Iris pigment epithelial cell (primary cell): ENCODE measurements at places on chromosomes 1 and 21.

- no peak for DNase-seq
Observed at GRCh38 chr1:152191260-152191659, 32.2 kb upstream of the RPTN start.

DNA sequence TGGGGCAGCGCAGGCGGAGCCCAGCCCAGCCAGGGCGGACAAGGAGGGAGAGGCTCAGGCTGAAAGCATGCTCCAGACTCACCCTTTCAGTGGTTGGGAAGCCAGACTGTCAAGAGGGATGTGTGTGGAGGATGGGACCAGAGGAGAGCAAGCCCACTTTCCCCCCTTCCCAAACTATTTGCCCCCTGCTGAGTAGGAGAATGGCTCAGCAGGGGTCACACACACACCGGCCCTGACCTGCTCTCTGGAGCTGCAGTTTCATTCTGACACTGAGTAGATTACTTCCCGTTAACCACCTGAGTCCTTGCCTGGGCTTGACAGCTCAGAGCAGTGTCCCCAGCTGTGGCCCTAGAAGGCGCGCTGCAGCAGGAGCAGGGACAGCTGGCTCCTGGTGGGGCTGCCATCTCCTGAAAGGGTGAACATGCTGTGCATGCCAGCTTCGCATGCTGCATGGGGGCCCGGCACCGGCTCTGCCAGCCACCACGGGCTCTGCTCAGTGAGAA lies 51.6 kb upstream of the CNTN2 start:
- no peak for DNase-seq

DNA sequence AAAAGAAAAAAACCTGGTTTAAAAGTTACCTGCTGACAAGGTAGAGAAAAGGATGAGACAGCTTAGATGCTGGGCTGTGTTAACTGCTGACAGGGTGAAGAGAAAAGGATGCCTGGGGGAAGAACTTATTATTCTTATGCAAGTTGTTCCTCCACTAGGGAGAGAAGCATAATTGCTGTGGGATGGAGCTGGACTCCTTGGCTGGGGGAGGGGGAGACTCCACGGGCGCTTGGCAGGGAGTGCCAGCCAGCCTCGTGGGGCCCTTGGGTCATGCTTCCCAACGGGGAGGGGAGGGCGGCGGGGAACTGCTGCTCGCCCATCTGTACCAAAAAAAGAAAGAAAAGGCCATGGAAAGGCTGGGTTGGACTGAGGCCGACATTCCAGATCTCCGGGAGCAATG lies 47.2 kb downstream of the SYCP1 start:
- no peak for DNase-seq

- peak; percentile 81 for DNase-seq
Observed at GRCh38 chr1:162846256-162847212, 14.4 kb downstream of the CCDC190 start.

DNA sequence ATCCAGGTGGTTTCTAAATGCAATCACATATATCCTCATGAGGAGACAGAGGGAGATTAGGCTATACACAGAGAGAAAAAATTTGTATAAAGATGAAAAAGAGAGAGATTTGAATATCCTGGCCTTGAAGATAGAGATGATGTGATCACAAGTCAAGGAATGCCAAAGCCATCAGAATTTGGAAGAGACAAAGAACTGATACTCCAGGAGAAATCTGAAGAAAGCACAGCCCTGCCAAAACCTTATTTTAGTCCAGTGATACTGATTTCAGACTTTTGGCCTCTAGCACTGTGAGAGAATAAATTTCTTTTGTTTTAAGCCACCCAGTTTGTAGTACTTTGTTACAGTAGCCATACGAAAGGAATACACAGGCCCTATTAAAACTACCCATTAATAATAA lies 33.4 kb downstream of the DOCK7 start:
- DNase-seq, result no peak

- DNase-seq, result no peak
Observed at GRCh38 chr21:14513804-14514203, 32.3 kb downstream of the SAMSN1 start.

GRCh38 chr1:78275906-78276685 lies 214.7 kb upstream of the PTGFR start:
- DNase-seq, result no peak

GRCh38 chr21:45420061-45421041 lies 15.4 kb downstream of the COL18A1 start:
- no peak for DNase-seq

- peak; percentile 47 for DNase-seq
Observed at GRCh38 chr1:55214934-55215193, 300 bp downstream of the USP24 start.

DNA sequence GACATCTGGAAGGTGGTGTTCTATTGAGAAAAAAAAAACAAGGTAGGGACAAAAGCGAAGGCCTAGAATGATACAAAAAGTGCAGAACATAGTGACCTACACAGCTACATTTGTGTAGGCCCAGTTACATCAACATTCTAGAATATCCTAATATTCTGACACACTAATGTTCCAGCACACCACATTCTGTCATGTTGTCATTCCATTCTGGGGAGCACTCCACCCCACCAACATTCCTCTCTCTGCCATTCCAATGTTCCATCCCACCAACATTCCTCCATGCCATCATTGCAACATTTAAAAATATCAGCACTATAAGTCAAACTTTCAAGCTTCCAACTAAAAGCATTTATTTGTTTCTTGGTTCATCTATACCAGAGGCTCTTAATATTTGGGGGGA lies 28.5 kb downstream of the COA7 start:
- DNase-seq, result peak; percentile 43

GRCh38 chr1:234972411-234973191 lies 156.0 kb downstream of the TOMM20 start:
- DNase-seq, result peak; percentile 41

GRCh38 chr1:231172411-231172810 lies 10.6 kb downstream of the TRIM67 start:
- no peak for DNase-seq

DNA sequence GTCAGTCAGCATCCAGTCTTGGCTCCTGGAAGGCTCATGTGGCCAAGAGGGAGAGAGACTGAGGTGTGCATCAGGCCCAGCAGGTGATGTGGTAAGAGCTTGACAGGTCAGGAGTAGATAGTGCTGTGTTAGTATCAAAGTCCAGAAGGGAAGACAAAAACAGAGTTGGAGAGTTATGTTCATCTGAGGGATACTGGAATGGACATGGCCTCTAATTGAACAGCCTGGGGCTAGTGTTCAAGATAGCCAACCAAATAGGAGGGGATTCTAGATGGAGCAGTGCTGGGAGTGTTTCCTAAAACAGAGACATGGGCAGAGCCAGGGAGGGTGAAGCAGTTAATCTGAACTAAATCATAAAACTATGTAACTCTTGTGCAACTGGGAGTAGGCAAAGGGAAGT lies 120.7 kb upstream of the MARK1 start:
- DNase-seq, result no peak

DNA sequence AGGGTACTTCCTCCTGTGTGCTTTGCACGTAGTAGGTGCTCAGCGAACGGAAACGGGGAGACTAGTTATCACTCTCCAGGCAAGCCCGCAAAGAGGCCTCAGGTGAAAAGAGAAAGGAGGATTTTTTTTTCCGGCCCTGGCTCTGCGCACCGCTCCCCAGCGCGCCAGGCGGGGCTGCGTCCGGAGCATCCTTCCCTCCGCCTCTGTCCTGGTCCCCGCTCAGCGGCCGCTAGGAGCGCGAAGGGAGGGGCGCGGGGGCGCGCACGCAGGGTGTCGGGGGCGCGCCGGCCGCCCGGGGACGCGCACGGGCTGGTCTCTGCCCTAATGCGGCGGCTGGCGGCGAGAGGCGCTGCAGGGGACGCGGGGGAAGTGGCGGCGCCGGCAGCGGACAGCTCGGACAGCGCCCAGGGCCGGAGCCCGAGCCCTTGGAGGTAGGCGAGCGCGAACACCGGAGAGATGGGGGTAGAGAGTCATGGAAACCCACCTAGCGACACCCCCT lies 42.3 kb upstream of the NFASC start:
- peak; percentile 28 for DNase-seq

DNA sequence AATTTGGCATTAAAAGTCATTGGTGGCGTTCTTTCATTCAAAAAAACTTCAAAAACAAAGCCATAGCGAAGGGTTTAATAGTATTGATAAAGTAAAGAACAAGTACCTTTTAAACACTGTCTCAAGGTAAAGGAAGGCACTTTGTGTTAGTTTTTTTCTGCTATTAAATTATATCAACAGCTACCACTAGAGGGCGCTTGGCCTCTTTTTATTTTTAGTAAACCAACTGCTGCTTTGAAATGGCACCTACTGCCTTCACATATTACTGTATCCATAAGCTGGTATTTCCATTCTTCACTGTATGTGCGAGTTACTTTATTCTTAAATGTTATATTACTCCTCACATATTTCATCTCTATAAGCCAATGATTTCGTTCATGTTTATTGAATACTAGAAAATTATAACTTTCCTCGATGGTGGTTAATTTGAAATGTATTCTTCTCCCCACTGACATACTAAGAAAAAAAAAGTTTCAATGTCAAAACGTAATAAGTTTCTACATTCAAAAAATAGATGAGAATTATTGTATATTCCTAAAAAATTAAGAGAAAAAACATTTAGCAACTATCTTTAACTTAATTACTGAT lies 125.7 kb upstream of the CXADR start:
- peak; percentile 53 for DNase-seq

DNA sequence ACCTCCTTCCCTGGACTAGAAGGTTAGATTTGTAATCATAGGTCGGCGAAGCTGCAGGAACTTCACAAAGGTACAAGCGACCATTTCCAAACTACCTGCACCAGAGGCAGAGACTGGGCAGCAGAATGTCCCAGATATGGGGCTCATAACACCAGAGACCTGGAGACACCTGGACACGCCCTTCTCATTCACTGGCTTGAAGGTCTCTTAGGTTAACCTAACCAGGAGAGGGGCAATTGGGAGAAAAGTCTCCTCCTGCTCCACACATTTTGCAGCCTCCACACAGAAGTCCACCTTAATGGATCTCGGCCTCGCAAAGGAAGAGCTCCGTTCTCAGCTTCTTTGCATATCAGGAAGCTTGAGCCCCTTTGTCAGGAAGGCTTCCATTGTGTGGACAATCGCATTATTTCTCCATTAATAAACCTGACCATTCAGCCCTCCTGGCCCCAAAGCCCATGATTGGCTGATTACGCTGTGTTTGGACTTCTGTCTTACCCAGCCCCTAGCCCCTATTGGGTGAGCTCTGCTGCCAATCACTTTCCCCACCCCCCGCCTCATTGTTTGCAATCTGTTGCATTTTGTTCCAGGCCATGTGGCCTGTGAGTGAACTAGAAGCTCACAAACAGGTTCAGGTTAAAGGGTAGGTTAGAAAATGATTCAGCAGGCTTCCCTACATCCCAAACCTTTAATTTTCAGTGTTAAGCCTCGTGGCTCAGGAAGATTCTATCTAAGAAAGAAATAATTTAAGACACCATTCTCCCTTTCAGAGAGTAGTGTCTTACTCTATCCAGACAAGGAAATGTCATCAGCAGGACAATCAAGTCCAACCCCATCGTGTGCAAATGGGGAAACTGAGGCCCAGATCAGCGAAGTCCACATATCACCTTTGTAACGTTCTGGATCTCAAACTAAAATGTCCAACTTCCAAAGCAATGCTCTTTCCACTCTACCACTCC lies 2.8 kb downstream of the MYCL start:
- DNase-seq, result peak; percentile 73

DNA sequence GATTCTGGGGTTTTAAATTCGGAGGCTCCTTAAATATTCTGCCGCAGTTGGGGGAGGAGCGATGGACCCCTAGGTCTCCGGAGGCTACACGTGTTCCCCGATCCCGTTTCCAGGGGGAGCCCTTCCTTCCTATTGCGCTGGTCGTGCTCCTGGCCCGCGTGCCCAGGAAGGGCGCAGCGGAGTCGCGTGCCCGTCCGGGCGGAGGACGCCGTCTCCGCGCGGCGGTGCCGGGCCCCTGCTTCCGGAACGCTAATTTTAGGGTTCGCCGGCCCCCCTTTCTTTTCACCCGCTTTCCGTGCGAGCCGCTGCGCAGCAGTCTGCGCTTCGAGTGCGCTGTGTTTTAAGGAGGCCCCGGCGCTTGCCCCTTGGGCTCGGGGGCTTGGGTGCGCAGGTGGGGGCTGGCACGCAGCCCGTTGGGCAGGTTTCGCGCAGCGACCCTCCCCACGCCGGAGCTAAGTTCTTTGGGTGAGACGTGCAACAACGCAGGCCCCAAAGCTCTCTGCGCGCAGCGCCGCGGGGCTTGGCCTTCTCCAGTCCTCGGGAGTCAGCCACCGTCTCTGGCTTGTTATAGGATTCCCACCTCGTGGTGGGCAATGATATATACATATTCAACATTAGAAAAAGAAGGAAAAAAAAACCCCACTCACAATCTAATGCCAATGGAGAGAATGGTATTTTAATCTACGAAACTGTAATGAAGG lies 43.5 kb upstream of the DNAJC6 start:
- no peak for DNase-seq

DNA sequence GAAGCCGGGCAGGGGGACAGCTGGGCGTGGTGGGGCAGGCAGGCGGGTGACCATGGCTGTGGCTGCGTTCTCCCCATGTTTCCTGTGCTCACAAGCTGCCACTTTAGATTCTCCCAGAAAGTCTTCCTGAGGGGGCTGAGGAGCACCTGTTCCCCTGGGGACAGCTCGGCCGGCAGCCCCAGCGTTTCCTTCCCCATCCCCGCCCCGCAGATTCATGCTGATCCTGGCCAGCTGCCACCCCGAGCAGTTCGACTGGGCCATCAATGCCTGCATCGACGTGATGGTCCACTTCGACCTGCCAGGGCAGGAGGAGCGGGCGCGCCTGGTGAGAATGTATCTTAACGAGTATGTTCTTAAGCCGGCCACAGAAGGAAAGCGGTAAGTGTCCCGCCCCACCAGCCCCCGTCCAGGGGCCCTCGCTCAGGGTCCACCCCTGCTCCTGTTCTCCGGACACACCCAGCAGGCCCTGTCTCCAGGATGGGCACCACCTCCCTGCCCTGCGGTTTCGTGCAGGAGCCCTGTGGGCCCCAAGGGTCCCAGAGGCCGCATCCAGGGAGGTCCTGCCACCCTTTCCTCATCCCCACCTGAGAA lies 10.9 kb upstream of the ATAD3B start:
- DNase-seq, result no peak

DNA sequence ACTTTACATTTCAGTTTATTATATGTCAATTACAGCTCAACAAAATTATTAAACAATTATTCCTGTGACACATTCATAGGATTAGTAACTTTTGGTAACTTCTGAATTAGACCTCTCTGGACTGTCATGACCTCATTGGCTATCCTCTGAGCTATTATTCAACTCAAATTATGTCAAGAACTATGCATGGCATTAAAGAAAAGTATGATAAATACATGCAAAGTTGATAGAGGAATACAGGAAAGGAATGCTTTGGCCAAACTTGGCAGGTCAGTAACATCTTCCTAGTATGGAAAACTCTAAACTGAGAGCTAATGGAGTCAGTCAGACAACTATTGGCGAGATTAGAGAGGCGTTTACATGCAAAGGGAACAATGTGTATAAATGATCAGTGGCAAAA lies 158.4 kb downstream of the DUSP10 start:
- DNase-seq, result no peak
